ENCODE measurements at places on chromosomes 7 and 10. TPM values are rescaled to one million over a fixed set of nuclear protein-coding genes. Genes with fewer than 3 reads are reported as not detected.

The IFRD1 gene
- total RNA-seq: 27.0 TPM

DNA sequence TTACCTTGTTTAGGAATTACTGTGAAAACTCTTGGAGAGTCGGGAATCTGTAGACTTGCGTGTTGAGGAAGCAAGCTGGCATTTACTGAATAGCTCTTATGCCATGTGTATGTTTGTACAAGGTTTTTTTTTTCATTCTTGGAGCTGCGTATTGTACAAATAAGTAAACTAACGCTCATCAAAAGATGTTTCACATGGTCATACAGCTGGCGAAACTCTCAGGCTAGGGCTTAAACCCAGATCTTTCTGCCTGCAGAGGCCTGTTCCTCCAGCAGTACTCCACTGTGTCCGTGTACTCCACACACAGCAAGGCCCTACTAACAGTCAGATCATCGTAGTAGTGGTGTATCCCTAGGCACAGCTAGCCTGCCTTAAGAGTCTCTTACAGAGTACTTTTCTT is 7.4 kb downstream of the EDRF1 start:
- no peak for DNase-seq

DNA sequence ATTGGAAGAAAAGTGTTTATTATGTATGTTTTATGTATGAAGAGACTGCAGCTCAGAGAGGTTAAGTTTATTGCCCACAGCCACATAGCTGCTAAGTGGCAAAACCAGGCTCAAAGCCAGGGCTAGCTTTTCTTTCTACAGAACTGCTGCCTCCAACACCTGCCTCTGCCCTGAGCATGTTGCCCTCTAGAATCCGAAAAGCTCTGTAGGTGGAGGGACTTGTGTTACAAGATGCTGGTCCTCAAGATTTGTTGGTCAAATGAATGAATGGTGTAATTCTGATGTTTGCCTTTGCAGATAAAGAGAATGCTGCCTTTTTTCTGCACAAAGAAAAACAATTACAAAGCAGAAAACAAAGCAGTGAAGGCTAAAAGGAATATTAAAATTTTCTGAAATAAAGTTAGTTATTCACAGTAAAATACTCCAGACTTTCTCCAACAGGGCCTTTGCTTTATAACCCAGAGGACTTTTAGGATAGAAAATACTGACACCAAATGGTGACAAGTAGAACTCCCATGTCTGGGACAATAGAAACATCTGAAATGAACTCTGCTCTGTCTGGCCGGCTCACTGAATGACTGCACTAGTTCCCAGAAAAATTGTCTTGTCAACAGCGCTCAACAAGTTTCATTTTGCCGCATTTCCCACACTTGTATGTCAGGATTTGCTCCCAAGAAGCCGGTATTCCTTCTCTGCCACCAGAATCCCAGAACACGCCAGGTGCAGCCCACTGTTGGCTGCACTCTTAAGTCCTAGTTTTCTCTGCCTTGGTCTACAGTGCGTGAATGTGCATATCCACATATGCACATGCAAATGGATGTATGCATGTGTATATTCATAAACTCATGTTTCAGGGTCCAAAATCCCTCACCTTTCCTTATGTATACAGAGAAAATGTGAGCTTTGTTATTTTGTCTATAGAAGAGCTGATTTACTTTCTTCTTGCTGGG is 11.0 kb upstream of the DNTT start:
- peak; percentile 73 for DNase-seq

DNA sequence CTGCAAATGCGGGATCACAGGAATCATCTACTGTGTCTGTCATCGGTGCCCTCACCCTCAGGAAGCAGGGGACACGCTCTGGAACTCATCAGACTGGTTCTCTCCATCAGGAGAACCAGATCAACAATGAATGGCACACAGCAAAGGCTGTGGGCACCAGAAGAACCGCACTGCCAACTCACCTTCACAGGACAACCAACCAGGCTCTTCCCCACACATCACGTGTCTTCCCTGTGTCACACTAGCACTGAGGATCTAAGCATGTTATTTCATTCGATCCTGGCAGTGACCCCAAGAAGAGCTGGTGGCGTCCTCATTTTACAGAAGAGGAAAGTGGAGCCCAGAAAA is 106.1 kb downstream of the TNS3 start:
- no peak for DNase-seq

GRCh38 chr7:41536122-41536872 is 166.6 kb downstream of the INHBA start:
- DNase-seq: no peak

DNA sequence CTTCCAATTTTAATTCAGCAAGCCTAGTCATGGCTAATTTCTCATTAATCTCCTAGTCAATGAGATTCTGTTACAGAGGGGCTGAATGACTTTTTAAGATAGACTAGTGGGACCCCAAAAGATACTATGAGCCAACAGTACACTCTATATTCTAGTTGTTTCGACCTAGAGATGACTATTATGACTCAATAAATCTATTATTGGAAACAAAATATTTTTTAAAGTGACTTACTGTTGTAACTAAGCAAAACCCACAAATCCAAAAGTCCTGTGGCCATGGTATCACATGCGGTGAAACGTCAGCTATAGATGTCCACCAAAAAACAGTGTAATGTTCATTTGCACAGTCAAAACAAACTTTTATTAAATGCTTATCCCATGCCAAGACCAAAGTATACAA is 95.3 kb upstream of the ADO start:
- DNase-seq: no peak

- DNase-seq: peak; percentile 32
Measured at GRCh38 chr7:80908360-80908797, 10.5 kb downstream of the SEMA3C start.

GRCh38 chr10:103492655-103493261 is 747 bp upstream of the NEURL1 start:
- peak; percentile 36 for DNase-seq
